ENCODE measurements at places on chromosomes 5 and 9.
A peak's percentile ranks its signal among the peaks of the same experiment; 100 is the strongest.

- peak; percentile 15 for DNase-seq
Observed at GRCh38 chr9:37669232-37669631, 18.5 kb downstream of the FRMPD1 start.

DNA sequence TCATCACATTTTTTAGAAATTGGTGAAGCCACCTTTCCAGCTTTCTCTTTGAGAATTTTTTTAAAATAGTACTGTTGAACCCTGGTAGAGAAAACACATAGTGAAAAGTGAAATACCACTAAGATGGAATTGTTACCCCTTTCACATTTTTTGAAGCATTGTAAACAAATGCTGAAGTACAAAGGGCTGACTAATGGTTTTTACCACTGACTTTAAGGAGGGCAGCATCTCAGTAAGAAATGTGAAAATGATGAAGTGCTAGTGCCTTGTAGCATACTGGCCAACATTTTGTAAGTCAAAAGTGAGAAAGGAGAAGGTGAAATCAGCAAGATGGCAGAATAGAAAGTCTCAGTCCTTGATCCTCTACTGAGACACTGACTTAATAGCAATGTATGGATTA, 320.6 kb downstream of the PJA2 start:
- no peak for DNase-seq

- DNase-seq, result no peak
Observed at GRCh38 chr5:37132646-37133045, 116.5 kb downstream of the CPLANE1 start.

GRCh38 chr9:126331964-126332748, 5.5 kb downstream of the MVB12B start:
- no peak for DNase-seq

GRCh38 chr5:110086658-110087388, 397.1 kb downstream of the MAN2A1 start:
- DNase-seq, result peak; percentile 73

- DNase-seq, result no peak
Observed at GRCh38 chr5:168992016-168992415, 308.9 kb downstream of the SLIT3 start.

- DNase-seq, result no peak
Observed at GRCh38 chr5:172178301-172178987, 9.6 kb downstream of the STK10 start.

DNA sequence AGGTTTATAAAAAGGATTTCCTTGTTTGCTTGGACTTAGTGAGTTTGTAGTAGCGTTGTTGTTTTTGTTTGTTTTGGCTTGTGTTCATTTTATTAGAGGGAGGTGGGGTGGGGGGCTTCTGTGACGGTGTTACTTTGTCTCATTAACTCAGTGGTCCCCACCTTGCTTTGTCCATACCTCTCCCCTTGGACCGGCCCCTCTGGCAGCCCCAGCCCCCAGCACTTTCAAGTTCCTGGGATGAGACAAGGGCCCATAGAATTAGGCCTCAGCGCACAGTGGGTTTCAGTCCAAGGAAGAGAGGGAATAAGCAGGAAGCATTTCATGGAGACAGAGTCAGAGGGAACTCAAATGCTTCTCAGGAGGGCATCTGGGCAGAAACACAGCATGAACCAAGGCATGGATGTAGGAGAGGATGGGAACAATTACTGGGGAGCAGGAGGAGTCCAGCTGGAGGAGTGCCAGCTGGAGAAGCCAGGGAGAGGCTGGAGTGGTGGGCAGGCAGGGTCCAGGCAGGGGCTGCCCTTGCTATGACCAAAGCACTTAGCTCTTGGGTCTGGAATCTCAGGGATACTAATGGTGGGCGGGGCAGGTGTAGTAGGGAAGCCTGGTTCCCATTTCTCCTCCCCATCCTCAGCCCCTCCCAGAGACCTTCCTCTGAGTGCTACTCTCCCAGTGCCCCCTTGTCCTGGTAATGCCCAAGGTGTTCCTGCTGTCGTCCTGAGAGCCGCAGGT, 23.5 kb upstream of the ENHO start:
- DNase-seq, result peak; percentile 6

DNA sequence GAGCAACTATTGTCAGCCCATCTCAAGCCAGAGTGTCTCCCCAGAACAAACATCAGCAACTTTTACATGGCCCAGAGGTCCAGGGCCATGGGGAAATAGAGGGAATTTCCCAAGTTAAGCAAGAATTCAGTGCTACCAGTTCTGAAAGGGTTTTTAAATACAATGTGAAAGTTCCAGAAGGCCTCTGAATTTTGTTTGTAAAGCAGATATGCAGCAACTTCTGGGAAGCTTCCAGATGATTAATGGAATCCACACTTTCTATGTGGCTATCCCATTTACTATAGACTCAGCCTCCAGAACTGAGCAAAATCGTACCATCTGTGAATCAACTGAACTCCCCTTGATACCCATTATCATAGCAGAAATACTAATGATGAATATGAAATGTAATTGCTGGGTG, 93.8 kb downstream of the FEM1C start:
- DNase-seq, result no peak

GRCh38 chr5:102747386-102748166, 7.5 kb upstream of the PAM start:
- DNase-seq, result no peak

GRCh38 chr5:157888814-157889532, 30.0 kb upstream of the CLINT1 start:
- DNase-seq, result no peak

DNA sequence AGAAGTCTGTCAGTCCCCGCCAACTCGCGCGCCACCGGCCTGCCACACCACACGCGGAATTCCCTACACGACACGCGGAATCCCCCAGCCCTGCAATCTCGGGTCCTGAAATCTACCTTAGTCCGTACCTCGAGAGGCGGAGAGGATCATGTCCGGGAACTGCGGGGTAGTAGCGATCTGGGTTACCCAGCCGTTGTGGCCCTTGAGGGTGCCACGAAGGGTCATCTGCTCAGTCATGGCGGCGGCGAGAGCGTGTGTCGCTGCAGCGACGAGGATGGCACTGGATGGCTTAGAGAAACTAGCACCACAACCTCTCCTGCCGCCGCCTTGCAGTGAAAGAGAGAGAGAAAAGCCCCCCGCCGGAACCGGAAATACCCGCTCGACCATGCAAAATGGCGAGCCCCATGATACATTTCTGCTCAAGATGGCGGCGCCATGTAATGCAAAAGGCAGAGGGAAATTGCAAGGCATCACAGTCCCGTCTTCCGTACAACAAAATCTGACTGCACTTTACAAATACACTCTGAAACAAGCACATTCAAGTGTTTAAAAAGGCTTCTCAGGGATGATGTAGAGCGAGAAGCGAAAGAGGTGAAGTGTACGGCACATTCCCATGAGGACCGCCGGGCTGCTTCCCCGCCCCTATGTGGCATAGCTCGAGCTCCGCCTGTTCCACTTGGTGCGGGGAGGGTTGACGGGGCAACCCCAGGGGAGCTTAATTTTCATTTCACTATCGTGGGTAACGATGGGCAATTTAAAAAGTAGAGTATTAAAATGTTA, at the start of gene RACK1:
RACK1 (minus strand) TSS at position 343 of the 780 bp plus-strand sequence; CDS start at position 237, 106 bp downstream.
- DNase-seq, result peak; percentile 93

- peak; percentile 79 for DNase-seq
Observed at GRCh38 chr9:136978073-136978864, 965 bp downstream of the PTGDS start.

DNA sequence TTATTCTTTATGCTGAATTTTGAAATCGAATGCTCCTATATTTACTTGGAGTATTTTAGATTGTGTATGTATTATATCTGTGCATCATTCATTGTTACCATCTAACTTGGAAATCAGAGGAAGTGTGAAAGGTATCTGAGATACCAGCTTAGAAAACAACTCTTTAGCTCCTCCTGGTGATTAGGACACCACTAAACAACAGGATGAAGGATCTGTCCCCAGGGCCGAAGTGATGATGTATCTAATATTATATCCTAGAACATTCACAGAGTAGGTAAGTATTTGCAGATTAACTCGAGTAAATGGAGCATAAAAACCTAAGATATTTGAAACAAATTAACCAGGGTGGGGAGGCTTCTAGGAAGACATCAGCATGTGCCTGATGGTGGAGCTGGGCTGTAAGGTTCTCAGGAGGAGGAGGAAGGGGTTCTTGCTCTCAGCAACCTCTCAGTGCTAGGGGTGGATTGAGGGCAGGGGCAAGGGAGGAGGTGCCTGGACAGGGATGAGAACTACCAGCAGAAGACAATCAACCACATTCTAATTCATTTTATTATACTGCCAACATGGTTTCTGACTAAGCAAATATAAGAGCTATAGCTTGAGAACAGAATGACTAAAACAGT, 2.6 kb upstream of the NFIL3 start:
- DNase-seq, result peak; percentile 52

DNA sequence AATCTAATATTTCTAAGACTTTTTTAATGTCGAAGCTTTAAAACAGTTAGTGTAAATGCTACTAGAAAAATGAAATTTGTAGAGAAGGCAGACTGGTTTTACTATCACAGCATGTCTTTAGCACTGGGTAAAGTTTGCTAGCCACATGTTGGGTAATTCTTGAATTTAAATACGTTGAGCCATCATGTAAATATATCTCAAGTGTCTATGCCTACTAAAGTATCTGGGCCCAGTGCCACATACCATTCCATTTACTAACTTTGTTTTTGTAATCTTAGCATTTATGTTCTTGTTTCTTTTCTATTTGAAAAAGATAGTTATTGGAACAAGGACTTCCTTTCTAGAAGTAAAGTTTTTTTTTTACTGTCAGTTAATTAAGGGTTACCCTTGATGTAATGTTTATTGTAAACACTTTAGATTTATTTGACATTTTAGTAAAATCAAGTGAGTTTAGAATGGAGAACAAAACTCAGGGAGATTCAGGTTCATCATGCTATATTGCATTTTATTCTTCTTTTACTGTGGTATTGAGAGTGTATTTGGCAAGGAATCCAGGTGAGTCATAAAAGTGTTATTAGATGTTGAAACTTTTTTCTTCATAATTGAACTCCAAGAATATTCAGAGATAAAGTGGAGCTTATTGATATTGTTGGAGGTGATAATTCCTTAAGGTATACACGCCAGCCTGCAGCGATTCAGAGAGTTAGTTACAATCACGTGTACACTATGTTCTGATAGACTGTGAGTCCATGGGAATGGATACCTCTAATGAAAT, 182.4 kb downstream of the CCDC171 start:
- DNase-seq, result peak; percentile 62

DNA sequence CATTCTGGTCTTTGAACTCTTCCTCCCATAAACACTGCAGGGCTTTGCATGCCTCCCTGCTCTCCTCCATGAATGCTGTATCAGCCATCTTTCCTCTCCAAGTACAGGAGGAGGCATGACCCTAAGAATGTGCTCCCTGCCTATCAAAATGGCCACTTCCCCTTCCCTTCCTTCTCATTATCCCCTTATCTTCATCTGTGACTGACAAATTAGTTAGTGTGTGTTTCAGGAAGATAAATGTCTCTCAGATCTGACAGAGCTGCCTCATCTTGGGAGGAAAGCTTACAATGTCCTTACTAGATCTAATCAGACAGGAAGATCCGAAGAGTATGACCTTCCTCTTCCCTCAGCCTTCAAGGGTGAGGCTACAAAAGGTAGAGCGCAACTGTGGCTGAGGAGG, 46.2 kb downstream of the TLR4 start:
- no peak for DNase-seq

DNA sequence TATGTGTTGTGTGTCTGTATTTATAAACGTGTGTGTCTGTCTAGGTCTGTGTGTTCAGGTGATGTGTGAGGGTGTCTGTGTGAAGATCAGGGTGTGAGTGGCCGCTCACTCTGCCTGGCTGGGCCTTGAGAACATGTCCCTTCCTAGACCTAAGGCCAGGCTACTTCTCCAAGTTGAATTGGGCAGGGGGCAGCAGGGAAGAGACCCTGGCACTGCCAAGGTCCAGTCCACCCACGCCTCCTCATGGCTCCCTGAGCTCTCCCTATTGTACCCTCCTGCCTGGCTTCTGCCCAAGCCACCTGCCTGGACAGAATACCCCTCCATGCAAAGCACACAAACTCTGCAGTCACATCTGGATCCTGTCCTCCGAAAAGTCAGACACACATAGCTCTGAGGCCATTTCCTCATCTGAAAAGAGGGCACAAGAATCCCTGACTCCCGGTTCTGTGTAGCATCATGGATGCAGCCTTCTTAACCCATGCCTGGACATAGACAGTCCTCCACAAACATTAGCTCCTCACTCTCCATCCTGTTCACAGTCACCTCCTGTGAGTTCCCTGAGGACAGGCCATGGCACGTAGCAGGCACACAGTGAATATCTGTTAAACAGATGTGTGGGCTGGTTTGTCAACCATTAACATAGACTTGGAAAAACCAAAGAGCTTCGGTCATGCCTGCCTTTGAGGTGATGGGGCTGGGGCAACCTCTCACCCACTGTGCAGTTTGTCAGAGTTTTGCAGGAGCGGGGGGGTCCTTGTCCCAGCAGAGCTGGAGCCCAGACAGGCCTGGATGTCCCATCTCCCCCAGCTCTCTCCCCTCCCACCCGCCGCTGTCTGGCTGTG, 167.8 kb upstream of the MVB12B start:
- no peak for DNase-seq

- no peak for DNase-seq
Observed at GRCh38 chr5:150329881-150330876, 27.3 kb upstream of the TCOF1 start.

- peak; percentile 86 for DNase-seq
Observed at GRCh38 chr5:72366324-72366976, 46.3 kb downstream of the PTCD2 start.

DNA sequence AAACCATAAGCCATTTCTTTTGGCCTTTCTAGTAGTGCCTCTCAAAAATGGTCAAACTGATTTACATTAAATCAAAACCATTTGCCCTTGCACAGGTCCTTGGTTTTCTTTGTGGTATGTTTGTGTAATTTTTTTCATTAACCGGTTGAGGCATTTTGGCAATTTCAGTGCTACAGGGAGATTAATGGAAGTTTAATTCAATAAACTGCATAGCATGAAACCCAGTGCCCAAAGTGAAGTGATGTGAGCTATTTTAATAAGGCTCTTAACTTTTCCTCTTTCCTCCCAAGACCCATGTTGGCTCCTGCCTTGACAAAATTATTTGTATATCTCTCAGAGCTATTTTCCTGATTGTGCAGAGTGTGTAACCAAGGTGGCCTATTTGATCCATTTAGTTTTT, 326.2 kb upstream of the SEMA6A start:
- DNase-seq, result no peak

- DNase-seq, result no peak
Observed at GRCh38 chr9:127368852-127369402, 28.0 kb upstream of the SLC2A8 start.

DNA sequence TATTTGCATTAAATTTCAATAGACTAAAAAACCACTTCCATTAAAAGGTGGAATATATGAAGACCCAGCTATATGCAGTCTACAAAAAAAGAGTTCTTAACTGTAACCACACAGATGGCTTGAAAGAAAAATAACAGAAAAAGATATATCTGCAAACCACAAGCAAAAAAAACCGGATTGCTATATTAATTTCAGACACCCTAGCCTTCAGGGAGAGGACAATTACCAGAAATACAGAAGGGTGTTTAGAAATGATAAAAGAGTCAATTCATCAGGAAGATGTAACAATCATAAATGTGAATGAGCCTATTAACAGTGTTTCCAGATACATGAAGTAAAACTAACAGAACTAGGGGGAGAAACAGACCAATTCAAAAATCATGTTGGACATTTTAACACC, 56.9 kb upstream of the SMIM23 start:
- DNase-seq, result no peak

Data from hepatocyte (in vitro differentiated cells).